Neural progenitor cell (in vitro differentiated cells): ENCODE measurements at places on chromosomes 3 and 15. TPM values are rescaled to one million over a fixed set of nuclear protein-coding genes. Genes with fewer than 3 reads are reported as not detected.

DNA sequence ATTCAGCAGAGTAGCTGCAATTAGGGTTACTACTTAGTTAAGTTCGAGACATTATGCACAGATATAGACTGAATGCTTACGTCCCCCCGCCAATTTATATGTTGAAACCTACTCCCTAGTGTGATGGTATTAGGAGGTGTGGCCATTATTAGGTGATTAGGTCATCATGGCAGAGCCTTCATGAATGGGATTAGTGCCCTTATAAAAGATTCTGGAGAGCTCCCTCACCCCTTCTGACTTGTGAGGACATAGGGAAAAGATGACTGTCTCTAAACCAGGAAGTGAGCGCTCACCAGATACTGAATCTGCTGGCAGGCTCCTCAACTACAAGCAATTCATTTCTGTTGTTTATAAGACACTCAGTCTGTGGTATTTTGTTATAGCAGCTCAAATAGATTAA lies 25.6 kb upstream of the TEX9 start:
- H3K27ac ChIP-seq: no peak overlapping the region
- no peaks in the 10 kb centered on the region for H3K36me3 ChIP-seq
- H3K4me1 ChIP-seq: peaks cover 6% of the 10 kb centered on the region

GRCh38 chr15:25790000-25790660 lies 73.0 kb downstream of the ATP10A start:
- DNase-seq: no peak
- H3K27ac ChIP-seq: no peak overlapping the region
- no peaks in the 10 kb centered on the region for H3K36me3 ChIP-seq
- H3K27me3 ChIP-seq: no peaks in the 10 kb centered on the region
- H3K4me3 ChIP-seq: no peak overlapping the region
- H3K4me1 ChIP-seq: no peaks in the 10 kb centered on the region

DNA sequence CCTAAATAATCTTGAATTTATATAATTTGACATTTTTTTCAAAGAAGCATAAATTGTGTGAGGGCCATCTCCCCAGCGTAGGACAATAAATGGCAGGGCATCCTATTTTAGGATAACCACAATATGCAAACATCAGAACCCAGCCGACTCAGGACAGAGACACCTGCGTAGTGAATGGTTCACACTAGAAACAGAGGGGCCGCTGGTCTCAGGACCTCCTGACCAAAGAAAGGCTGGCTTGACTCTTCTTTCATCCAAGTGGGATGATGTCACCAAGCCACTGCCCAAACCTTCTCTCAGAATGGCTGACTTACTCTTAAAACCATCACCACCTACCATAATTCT lies 162.1 kb downstream of the FOXP1 start:
- H3K4me3 ChIP-seq: no peak overlapping the region
- no peak overlapping the region for H3K27ac ChIP-seq
- H3K27me3 ChIP-seq: no peaks in the 10 kb centered on the region
- H3K36me3 ChIP-seq: no peaks in the 10 kb centered on the region

- peaks cover 26% of the 10 kb centered on the region for H3K27me3 ChIP-seq
- no peak overlapping the region for H3K4me3 ChIP-seq
- no peaks in the 10 kb centered on the region for H3K4me1 ChIP-seq
These were observed 49.9 kb downstream of the ATP2B2 start for GRCh38 chr3:10455545-10455914.

DNA sequence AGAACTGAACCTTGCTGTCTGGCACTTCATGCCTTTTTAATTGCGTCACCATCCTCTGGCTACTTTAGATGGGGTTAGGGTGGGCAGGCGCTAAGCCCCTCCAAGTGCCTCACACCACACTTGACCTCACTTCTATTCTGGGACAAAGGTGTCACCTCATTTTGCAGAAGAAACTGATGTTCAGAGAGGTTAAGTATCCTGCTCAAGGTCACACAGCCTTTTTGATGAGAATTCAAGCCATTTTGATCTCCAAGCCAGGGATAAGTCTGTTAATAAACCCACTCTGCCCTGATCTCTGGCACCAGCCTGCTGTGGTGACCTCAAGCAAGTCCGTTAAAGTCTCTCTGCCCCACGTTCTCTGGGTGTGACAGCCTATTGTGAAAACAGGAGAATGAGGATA lies 58.8 kb upstream of the PRR23C start:
- H3K4me1 ChIP-seq: peaks cover 7% of the 10 kb centered on the region
- no peak for DNase-seq
- H3K27me3 ChIP-seq: no peaks in the 10 kb centered on the region
- H3K27ac ChIP-seq: no peak overlapping the region

GRCh38 chr3:95752199-95752598 lies 1062.2 kb upstream of the EPHA6 start:
- no peak for DNase-seq
- no peak overlapping the region for H3K27ac ChIP-seq
- no peaks in the 10 kb centered on the region for H3K27me3 ChIP-seq
- no peaks in the 10 kb centered on the region for H3K36me3 ChIP-seq
- H3K4me3 ChIP-seq: no peak overlapping the region

The MCF2L2 gene
- 10.4 and 11.1 TPM in 2 replicates for total RNA-seq

The TNNC1 gene
- 0.67 and 5.8 TPM in 2 replicates for total RNA-seq
